ENCODE measurements at places on chromosomes 5 and 9.

DNA sequence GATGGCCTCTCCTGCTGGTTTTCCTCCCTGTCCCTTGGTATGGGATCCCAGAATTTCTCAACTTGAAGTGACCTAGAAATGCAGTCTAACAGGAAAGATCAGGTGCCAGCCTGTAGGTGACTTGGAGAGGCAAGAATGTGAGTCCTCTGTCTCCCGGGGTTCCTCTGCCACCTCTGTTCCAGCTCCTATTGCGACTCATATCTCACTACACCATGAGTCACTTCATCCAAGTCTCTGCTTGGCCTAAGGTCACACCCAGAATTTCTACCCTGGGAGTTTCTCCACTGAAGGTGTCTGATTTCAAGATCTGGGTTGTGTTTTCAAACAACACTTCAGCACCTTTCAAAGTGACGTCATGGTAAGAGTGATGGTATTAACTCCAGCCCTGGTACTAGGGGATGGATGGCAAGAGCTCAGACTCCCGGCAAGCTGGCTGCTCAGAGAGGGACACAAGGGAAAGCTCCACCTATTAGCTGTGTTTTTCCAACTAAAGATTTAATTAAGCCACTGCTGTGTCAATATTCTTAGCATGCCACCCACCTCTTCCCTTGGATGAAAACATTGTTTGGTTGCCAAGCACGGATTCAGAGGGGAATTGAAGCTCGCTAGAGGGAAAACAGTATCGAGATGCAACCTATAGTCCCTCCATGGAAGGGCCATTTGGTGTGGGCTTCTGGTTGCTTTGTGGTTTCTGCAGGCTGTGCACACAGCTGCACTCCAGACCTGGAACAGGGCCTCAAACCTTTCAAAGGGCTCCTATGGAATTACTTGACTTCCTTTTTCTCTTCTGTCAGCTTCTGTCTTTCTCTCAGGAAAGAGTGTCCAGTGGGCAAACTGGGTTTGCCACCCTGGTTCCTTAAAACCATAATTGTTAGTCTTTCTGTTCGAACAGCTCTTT lies 205.7 kb downstream of the GAS1 start:
- DNase-seq: peak; percentile 77

- DNase-seq: no peak
Observed at GRCh38 chr5:36168737-36169136, 16.8 kb downstream of the SKP2 start.

DNA sequence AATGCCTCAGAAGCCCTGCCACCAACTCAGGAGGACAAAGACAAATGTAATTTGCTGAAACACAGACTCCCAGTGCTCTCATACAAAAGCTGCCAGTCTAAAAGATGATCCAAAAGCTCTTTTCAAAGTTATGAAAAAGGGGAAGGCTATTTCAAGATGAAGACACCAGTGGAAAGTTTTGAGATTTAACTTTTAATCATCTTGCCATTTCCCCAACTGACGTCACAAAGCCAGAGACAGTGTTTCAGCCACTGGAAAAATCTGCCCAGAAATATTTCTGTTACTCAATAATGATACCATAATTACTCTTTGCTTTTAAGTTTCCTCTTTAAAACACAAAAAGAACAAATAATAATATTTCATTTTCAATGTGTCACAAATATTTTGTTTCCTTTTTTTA lies 20.9 kb downstream of the ENG start:
- no peak for DNase-seq

DNA sequence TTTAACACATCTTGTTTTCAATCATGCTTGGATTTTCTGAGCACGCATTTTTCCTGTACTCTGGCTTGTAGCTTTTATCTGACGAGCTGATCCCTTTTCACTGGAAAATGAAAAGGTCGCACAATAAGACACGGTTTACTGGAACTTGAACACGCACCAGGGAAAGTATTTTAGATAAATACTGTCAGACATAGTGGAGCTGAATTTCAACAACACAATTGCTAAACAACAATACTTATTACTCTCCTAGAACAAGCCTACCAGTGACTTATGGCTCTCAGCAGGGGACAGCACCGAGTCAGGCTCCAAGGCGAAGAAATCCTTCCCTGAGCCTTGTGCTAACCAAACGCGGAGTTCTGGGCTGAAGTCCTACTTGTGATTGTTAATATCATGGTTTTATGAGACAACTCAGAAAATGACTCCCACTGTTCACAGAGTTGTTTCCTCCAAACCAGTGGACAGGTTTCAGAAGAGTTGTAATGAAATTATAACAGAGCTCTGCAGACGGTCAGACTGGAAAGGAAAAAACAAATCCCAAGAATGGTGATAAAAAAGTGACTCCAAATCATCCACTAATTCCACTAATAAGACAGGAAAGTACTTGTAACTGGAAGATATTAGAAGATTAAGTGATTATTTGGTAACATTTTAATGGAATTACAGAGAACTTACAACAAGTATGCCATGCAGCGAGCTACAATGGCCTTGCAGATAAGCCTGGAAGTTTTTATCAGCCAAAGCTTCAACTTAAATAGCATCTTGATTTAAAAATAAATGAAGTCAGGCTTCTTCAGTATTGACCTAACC lies 359.6 kb downstream of the EBF1 start:
- no peak for DNase-seq

- no peak for DNase-seq
Observed at GRCh38 chr5:55392669-55393068, 84.9 kb downstream of the MTREX start.

GRCh38 chr5:37494756-37495155 lies 115.6 kb downstream of the WDR70 start:
- DNase-seq: peak; percentile 26

DNA sequence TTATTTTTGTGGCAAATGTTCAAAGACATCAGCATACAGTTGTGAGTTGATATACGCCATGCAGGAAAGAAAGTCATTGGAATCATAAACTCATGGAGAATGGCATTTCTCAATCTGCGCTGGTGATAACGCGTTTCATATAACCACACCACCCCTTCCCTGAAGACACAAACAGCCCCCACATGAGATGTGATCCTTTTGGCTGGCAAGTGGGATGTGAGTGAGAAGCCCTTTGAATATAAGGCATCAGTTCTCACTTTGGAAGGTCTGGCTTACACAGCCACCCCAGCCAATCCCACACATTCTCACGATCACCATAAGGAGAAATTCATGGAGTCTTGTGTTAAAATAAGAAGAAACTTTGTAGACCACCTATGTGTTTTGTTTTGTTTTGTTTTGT lies 725.0 kb downstream of the PRELID2 start:
- no peak for DNase-seq

DNA sequence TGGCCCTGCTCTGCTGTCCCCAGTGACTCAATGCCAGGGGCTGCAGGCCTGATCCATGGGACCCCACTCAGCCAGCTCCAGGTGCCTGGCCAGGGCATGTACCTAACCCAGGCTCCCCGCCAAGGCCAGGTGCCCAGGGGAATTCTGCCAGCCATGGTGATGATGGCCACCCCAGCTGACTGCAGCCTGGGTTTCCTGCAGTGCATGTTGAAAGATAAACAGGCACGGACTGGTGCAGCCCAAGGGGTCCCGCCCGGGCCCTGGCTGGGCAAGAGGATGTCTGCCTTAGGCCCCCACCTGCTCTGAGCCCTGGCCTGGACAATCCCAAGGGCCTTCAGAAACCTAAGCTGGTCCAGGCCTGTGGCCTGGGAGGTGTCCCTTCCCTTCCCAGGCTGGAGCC lies 1.2 kb downstream of the ABCA2 start:
- DNase-seq: no peak

- no peak for DNase-seq
Observed at GRCh38 chr5:89988998-89989655, 420.4 kb downstream of the CETN3 start.

DNA sequence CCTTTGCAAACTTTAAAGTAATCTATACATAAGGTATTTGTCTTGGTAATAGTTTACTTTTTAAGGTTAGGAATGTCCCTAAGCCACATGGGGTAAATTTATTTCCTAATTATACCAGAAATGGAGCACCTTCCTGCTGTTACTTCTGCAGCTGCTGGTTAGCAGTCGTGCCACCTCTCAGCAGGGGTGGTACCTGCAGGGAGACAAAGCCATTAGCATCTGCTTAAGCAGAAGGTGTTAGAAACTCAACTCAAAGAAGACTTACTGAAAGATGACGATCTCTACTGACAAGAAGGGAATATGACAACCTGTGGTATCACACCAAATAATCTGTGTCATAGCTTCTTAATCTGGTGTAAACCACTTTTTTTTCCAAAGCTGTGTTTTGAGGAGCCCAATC lies 173.7 kb downstream of the BRINP1 start:
- DNase-seq: no peak

DNA sequence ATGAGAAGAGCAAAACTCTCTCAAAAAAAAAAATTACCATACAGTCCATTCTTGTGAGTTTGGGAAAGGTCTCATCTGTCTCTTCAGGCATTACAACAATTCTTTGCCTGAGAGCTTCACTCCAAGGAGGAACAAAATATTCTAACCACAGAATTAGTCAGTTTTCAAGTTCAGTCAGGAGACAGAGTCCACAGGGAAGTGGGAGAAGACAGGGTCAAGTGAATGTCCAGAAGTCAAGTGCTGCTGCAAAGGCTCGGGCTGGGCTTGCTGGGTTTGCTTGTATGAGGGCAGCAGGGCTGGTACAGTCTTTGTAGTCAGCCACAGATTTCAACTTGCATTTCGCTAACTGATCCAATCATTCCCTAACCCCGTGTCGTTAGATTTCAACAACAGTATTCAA lies 17.6 kb upstream of the HEXB start:
- DNase-seq: no peak

GRCh38 chr5:79235634-79236361 lies at the start of gene JMY:
Gene JMY (plus strand): TSS chr5:79236131. CDS start chr5:79236651, 520 bp downstream.
- peak; percentile 75 for DNase-seq

DNA sequence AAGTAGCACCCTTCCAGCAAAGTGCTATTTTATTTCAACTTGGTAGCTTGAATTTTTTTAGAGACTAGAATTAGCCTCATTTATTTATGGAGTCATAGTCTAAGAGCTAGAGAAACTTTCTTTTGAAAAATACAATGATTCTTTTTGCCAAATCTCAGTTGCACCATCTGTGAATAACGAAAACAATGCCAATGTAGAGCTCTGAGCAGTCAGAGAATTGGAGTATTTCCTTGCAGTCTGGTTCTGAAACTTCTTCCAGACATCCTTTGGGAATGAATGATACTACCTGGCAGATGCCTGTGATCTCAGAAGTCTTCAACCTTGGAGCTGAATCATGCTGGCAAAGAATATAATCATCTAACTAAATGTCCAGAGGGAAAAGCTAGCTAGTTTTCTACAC lies 511.5 kb upstream of the CYLC2 start:
- no peak for DNase-seq

- no peak for DNase-seq
Observed at GRCh38 chr5:131264451-131265099, 722 bp downstream of the CDC42SE2 start.

DNA sequence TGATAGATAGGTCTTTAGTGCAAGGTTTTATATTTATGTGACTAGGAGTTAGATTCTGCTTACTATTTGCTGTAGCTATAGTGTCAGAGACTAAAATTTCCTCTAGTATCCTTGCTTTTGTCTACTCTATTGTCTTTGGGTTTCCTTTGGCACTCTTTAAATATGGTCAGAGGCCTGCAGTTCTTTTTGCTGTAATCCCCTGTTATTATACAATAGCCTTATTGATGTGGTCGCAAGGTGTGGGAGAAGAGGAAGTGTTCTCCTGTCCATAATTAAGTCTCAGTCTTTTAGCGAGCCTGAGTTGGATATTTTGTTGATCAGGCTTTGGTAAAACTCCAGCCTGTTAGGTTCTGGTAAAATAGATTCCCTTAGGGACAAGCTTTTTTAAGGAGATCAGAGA lies 34.9 kb downstream of the LURAP1L start:
- no peak for DNase-seq

DNA sequence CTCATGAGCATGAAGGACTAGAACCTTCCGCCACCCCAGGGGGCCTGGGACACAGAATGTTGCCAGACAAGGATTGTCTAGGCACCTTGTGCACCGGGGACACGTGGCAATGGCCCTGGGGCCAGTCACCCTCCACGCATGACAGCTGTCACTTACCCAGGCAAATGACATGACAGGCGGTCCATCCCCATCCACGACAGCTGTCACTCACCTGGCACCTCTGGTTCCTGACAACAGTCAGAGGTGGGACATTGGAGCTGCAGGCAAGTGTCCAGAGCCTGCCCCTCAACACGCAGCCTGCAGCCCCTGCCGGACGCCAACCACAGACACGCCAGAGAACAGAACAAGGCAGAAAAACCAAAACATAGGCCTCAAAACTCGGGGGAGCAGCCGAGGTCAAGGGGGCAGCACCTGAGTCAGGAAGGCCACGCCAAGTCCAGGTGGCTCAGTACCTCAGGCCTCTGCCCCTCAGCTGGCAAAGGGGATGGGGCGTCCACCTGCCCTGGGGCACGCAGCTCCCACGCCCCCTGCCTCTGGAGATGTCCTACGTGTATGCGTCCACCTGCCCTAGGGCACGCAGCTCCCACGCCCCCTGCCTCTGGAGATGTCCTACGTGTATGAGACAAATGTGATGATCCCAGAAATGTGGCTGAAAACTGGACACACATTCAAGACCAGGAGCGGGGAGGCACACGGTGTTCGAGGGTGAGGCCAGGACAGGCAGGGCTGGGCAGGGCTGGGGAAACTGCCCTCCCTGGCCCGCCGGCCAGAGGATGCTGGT lies 14.5 kb downstream of the VAV2 start:
- DNase-seq: no peak

DNA sequence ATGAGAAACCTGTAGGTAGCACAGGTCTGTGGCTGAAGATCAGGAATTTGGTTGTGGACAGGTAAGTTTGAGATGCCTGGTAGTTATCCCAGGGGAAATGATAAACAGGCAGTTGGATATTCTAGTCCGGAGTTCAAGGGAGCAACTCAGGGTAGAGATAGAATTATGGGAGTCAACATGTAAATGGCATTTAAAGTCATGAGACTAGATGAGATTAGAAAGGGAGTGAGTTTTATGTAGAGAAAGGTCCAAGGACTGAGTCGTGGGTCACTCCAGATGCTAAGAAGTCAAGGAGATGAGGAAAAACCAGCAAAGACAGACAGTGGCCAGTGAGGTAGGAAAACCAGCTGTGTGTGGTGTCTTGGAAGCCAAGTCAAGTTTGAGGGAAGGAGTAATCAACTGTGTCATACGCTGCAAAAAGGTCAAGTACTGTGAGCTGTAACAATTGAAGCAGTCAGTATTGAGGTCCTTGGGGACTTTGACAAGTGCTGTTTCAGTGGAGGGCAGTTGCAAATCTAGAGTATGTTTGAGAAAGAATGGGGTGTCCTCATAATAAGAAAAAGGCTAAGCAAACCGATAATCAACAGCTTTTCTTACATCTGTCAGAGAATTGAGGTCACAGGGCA lies 18.2 kb downstream of the GNPDA1 start:
- no peak for DNase-seq

DNA sequence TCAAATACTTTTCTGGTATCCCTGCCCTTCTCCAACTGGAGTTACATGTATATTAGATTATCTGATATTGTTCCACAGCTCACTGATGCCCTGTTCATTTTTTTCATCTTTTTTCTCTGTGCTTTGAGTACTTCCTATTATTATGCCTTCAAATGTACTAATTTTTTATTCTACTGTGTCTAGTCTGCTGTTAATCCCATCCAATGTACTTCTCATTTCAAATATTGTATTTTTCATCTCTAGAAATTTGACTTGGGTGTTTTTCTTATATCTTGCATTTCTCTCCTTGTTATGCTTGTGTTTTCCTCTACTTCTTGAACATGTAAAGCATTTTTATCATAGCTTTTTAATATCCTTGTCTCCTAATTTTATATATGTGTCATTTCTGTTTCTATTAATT lies 41.6 kb upstream of the MYOT start:
- DNase-seq: no peak

Data from H4 (cell line).